CD8-positive, alpha-beta memory T cell (primary cell): ENCODE measurements at places on chromosomes 7 and 10.

DNA sequence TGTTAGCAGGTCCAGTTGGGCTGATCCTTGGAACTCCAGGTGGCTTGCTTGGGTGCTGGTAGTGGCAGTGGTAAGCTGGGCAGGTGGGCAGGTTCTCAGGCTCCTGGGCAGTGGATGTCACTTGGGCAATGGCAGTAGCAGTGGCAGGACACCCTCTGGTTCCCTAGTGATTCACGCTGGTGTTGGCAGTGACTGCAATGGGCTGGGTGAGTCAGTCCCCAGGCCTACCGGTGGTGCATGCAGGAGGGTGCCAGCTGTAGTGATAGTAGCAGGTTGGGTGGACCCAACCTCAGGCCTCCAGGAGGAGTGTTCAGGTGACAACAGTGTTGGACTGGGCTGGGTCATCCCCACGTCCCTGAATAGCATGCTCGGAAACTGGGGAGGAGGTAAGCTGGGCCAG, 189.2 kb downstream of the ZEB1 start:
- no peak for DNase-seq

GRCh38 chr7:123941391-123942180, 16.5 kb downstream of the SPAM1 start:
- DNase-seq: no peak

- no peak for DNase-seq
Observed at GRCh38 chr10:129353101-129353500, 113.9 kb upstream of the MGMT start.

- DNase-seq: no peak
Observed at GRCh38 chr10:50396491-50397311, 145.4 kb upstream of the ASAH2 start.

DNA sequence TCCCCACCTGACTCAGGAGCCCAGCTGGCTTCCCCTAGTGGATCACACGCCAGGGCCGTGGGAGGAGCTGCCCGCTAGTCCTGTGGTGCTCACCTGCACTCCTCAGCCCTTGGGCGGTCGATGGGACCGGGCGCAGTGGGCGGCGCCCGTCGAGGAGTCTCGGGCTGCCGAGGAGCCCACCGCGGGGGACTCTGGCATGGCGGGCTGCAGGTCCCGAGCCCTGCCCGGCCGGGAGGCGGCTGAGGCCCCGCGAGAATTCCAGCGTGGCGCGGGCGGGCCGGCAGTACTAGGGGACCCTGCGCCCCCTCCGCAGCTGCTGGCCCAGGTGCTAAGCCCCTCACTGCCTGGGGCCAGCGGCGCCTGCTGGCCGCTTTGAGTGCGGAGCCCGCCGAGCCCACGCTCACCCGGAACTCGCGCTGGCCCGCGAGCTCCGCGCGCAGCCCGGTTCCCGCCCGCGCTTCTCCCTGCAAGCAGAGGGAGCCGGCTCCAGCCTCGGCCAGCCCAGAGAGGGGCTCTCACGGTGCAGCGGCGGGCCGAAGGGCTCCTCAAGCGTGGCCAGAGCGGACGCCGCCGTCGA, 367.9 kb downstream of the TYW1 start:
- no peak for DNase-seq

GRCh38 chr10:130741901-130742855, 569.3 kb downstream of the TCERG1L start:
- no peak for DNase-seq

DNA sequence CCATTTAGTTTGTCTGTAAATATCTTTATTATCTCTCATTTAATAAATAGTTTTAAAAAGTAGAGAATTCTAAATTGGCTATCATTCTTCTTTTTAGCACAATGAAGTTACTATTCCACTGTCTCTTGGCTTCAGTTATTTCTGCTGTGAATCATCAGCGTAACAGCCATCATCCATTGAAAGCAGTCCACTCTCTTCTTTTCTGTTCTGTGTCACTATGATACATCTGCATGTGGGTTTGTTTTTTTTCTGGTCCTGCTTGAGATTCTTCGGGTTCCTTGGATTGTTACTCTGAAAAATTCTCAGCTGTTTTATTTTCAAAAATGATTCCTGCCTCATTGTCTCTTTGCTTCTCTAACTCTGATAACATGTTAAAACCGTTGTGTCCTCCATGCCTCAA, 52.5 kb downstream of the CSGALNACT2 start:
- no peak for DNase-seq

DNA sequence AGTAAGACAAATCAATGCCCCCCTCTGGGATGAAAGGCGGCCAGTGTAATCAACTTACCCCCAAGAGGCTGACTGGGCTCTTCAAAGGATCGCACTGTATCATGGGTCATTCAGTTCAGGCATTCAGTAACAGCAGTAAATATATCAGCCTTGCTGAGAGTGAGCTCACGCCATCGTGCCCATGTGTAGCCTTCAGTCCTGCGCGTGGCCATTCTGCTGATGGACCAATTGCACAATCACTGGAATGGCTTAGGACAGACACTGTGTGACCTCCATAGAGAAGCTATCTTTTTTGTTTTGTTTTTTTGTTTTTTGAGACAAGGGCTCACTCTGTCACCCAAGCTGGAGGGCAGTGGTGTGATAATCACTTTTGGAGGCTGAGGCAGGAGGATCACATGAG, 9.1 kb upstream of the PRKRIP1 start:
- DNase-seq: no peak

GRCh38 chr10:100730725-100731406, 14.5 kb upstream of the PAX2 start:
- DNase-seq: no peak

- DNase-seq: no peak
Observed at GRCh38 chr10:78508955-78509748, 475.5 kb downstream of the RPS24 start.

GRCh38 chr7:152848026-152848425, 88.5 kb downstream of the ACTR3B start:
- no peak for DNase-seq

DNA sequence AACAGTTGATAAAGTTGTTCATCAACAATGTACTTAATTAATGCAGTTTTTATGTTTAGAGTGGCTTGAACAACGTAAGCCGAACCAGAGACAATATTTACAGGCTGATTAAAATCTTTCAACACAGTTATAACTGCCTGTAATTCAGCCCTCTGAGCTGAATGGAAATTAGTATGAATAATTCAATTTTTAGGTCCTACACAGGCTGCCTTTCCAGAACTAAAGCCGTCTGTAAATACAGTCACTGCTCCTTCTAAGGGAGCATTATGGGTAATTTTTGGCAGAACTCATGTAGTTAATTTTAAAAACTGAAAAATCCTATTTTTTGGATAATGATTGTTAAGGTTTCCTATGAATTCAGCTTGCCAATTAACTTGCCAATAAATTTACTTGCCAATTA, 2.6 kb upstream of the GIMAP4 start:
- DNase-seq: no peak

DNA sequence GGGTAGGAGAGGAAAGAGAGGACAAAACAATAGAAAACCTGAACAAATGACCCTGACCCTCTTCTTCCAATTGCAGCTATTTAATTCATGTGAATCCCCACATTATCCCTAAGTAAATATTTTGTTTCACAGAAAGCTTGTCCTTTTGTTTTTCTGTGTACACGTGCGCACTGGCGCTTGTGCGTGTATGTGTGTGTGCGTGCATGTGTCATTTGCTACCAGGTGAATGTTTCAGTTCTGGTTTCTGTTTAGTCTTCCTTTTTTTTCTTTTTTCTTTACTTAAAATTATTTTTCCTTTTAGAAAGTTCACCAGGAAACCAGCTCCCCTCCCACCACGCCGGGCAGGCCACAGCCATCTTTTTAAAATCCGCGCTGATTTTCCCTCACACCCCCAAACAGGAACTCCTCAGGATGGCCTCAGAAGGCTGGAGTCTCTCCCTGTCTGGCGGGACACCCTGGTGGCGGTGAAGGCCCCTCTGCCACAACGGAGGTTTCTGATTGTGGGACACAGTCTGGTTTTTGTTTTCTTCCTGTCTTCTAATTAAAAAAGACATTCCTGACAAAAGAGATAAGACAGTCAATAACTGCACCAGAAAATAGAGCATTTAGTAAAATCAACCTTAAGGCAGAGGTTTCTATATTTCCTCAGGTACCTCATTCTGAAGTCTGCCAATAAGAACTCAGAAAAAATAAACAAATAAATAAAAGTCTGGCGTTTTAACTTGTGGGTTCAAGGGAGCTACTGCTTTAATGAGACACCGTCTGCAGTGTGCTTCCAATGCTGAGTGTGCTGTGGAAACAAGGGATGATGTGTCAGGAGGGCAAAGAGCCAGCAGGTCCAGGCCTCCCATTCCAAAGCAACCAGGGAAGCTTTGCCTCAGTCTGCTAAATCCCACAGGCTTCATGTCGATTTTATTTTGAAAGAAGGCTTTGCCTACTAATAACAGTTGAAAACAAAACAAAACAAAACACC, 17.4 kb downstream of the IRF5 start:
- no peak for DNase-seq

- no peak for DNase-seq
Observed at GRCh38 chr7:75072981-75073283, 670 bp downstream of the RCC1L start.

GRCh38 chr7:47351233-47352154, 230.4 kb downstream of the TNS3 start:
- no peak for DNase-seq

DNA sequence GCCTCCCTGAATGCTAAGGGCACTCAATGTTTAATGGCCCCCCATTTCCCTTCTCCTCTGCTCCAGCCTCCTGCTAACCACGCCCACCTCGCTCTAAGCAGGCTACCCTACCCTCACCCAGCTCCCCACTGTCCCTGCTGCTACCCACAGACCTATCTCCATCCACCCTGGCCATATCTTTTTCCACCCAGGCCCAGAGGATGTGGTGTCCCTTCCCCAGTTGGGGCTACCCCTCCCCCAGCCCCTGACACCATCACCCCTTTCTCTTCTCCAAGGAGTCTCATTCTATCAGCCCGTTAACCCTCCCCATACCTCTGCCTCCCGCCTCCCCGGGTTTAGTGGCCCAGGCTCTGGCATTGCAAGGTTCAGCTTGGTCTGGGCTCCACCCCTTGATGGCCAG, 28.9 kb upstream of the PPIF start:
- no peak for DNase-seq

- no peak for DNase-seq
Observed at GRCh38 chr10:95821720-95822119, 65.8 kb downstream of the ENTPD1 start.

DNA sequence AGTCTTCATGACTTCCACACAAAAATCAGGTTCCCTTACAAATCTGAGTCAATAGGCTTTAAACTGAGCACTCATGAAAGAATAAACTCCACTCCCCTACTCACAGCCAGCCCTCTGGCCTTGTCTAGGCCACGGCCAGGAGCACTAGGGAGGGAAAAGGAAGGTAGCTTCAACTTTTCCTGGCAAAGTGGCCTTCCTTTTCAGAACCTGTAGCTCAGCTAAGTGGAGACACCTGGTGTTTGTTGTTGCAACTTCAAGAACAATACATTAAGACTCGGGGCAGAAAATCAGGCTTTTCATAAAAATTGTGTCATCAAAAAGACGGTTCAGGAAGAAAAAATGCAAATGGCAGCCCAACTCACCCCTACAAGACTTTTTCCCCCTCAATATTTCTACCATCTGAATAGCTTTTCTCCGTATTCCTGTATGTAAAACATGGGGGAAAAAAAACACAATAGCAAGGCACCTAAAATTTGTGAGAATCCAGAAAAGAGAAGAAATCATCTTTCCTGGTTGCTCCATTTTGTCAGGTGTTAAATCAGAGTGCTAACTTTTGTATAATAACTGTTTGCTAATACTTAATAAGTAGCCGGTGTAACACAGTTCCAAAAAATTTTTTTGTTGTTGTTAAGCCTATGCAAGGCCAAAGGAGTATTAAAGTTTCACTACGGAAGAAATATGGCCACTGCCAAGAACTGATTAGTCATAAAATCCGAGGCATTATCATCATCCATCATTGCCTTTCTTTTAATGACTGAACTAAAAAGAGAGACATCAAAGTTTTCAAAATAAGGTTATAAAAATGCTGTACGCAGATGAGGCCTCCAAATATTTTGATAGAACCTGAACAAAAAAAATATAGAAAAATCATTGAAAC, 66.2 kb upstream of the ARID5B start:
- DNase-seq: no peak

DNA sequence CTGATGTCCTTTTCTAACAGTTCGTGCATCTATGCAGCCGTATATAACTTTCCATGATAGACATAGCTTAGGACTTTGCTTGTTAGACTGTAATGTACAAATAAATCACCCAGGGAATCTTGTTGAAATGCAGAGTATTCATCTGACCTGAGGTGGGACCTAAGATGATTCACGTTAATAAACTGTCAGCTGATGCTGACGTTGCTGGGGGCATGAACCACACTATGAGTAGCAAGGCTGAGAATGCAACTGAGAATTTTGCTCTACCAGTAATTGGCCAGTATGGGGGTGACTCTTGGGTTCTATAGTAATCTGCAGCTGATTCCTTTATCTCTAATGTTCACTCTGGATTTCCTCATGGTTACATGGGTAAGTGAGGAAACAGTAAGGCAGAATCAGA, 130.1 kb upstream of the MALRD1 start:
- no peak for DNase-seq

GRCh38 chr10:129694691-129695243, 227.7 kb downstream of the MGMT start:
- DNase-seq: no peak

- DNase-seq: no peak
Observed at GRCh38 chr7:106183952-106184351, 71.8 kb upstream of the SYPL1 start.

- no peak for DNase-seq
Observed at GRCh38 chr7:43232366-43232765, 119.9 kb downstream of the HECW1 start.

- no peak for DNase-seq
Observed at GRCh38 chr7:5681423-5681822, 100.0 kb downstream of the RNF216 start.

GRCh38 chr10:132326925-132327324, 5.1 kb upstream of the LRRC27 start:
- no peak for DNase-seq

- DNase-seq: peak; percentile 48
Observed at GRCh38 chr10:101297901-101298486, 56.0 kb upstream of the BTRC start.
